ENCODE measurements at places on chromosomes 2 and 18.

GRCh38 chr2:75722687-75723086, 12.0 kb upstream of the GCFC2 start:
- no peak for DNase-seq

- no peak for DNase-seq
These were observed 9.0 kb upstream of the RNF103 start for GRCh38 chr2:86632672-86633071.

- DNase-seq: peak; percentile 71
These were observed 77.3 kb upstream of the PHLPP1 start for GRCh38 chr18:62637807-62638687.

GRCh38 chr2:240338274-240338673, 97.2 kb upstream of the GPC1 start:
- DNase-seq: no peak

- peak; percentile 43 for DNase-seq
These were observed 12.1 kb downstream of the PTMA start for GRCh38 chr2:231720292-231720986.

GRCh38 chr2:156321243-156321904, 11.1 kb downstream of the NR4A2 start:
- no peak for DNase-seq

- no peak for DNase-seq
These were observed 389.8 kb downstream of the BCL11A start for GRCh38 chr2:60163691-60164090.

DNA sequence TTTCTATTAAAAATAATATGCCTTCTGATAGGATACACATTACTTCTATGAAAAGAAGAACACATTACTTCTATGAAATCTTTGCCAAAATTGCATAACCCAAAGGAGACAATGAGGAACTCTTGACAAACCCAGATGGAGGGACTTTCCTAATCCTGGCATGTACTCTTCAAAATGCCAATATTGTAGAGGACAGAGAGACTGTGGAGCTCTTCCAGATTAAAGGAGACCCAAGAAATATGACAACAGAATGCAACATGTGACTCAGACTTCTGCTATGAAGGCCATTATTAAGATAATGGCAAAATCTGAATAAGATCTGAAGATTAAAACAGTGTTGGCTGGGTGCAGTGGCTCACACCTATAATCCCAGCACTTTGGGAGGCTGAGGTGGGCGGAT, 22.2 kb downstream of the SOWAHC start:
- DNase-seq: no peak

Data from lower leg skin (tissue), 4 donors.